LoVo (cell line): ENCODE measurements at places on chromosomes 6 and 20.

- DNase-seq: no peak
Observed at GRCh38 chr6:29525311-29525639, 34.3 kb downstream of the UBD start.

- no peak for DNase-seq
Observed at GRCh38 chr6:52491203-52492069, 71.3 kb downstream of the EFHC1 start.

DNA sequence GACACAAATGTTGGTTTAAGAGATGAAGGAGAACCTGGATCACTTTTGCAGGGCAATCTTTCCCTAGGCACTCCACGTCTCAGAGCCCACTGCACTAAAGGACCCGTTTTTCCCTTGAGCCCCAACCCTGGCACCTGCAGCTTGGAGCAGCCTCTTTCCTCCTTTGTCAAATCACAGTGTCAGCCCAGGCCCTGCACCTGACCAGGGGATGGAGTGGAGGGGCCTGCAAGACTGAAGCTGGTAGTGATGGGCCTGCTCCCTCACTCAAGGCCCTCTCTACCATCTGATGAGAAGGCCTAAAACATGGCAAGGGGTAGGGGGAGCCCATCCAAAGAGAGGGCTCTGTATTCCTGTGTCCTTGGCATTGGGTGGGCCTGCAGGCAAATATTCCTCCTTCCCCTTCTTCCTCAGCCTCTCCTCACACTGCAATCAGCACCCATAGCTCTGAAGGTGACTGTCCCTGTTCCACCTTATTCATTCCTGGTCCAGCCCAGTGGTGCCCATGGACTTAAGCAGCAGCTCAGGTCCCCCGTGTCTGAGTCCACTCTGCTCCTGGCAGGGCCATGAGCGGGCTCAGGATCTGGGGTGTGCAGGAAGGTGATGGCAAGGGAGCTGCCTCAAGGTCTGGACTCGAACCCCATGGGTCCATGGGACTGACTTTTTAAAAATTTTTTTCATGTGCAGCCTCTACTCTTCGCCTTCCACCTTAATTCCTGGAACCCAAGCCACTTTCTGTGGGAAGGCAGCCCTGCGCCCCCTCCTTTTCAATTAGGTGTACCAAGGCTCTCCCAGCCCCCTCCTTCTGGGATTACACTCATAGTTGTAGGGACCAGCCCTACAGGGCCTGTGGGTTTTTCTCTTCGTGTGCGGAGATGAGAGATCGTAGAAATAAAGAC, 6.7 kb downstream of the RAET1G start:
- DNase-seq: no peak

- no peak for DNase-seq
Observed at GRCh38 chr20:38759106-38759505, 10.8 kb downstream of the ACTR5 start.

DNA sequence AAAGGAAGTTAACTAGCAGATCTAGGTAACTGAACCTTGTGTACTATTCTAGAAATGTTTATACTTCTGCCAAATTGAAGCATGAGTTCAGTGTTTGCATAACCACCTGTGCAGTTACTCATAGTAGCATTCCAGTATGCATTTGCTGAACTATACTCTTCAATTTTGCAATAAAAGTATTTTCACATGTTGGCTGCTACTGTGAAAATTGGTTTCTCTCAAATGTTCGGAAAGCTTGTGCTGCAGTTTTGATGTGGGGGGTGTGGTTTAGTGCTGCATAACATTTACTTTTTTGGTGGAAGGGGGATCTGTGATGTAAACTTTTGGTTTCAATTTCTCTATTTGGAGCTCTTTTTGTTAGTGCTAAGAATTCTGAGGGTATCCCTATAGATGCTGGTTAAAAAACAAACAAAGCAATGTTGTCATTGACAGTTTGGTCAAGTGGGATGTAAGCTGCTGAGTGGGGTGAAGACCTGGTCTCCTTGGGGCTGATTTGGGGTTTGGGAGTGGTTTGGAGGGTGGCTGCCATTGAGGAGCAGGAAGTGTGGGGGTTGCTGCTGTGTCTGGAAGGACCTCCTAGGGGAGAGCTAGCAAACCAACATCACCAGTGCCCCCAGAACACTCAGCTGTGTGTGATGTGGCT, 87.8 kb downstream of the CARMIL1 start:
- no peak for DNase-seq

- DNase-seq: no peak
Observed at GRCh38 chr20:58717278-58718091, 24.9 kb downstream of the NPEPL1 start.

- DNase-seq: no peak
Observed at GRCh38 chr20:60246751-60247150, 288.5 kb downstream of the CDH26 start.

DNA sequence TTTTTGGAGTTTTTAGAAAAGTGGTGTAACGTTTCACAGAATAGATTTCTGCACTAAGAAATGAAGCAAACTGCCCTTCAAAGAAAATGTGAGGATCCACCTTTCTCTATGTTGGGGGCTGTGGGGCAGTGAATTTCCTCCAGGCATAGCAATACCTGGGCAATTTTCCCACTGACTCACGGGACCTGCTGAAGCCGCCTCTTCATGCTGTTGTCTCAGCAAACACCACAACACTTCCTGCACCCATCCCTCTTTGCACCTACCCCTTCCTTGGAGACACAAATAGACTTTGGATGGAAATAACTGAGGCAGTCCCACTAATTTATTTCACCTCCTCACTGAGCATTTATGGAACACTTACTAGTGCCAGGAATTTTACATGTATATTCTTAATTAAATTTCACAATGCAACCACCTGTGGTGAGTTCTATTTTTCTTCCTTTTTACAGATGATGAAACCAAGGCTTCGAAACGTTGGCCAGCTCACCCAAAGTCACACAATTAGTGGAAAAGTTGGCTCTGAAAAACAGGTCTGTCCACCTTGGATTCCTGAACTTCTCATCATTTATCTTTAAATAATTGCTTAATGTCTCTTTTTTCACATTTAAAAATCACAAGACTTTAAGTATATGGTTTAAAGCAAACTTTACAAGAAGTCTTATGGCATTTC, 17.2 kb upstream of the ADGRF1 start:
- DNase-seq: no peak

GRCh38 chr6:26520237-26520849, 17.8 kb upstream of the HMGN4 start:
- DNase-seq: no peak

DNA sequence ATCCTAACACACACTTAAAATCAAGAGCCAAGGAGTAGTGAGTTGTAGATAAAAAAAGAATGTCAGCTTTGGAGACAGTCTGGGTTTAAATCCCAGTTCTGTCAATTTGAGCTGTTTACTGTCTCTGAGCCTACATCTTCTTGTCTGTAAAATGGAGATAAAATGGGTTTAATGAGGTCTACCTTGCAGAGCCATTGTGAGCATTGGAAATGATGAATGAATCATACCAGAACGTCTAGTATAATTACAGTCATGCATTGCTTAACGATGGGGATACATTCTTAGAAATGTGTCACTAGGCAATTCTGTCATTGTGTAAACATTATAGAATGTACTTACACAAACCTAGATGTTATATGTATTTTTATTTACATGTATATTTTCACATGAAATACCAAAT, 17.6 kb upstream of the SGK2 start:
- DNase-seq: no peak
